ENCODE measurements at places on chromosomes 6 and 20.

DNA sequence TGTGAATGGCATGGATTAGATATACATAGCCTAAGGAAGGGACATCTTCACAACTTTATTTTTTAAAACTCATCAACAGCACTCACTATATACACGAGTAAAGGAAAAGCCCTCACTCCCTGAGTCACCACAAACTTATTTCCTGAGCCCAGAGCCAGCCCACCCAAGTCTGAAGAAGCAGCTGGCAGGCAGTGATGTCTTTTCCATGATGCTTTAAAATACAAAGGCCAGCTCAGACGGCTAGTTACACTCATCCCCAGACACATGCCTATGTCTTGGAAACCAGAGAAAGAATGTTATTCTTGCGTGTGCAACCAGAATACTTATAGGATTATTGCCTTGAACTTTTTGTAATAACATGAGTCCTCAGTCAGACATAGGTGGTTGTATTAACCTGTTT lies 114.4 kb downstream of the ADGRG6 start:
- DNase-seq: no peak

DNA sequence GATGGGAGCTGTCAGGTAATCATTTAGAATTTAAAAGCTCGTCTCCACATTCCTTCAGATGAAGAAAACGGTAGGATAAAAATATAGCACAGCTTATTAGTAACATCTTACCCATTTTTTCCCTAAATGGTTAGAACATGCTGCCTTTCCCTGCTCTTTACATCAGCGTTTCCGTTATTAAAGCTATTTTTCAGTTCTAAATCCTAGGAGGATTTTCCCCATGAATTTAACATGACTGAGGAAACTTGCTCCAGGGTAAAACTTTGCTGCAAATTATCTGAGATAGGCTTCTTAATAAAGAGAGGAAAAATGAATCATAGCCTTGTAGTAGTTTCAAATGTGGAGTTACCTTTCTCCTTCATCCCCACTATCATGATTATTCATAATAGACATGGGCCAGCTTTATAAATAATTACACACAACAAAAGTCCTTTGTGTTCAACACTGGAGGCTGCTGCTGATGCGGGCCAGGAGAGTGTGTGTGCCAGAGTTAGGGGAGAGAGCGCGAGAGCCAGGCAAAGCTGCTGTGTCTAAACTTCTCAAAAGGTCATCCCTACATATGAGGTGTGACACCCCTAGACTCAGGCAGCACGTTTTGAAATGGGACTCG lies 24.4 kb downstream of the MYLIP start:
- no peak for DNase-seq

DNA sequence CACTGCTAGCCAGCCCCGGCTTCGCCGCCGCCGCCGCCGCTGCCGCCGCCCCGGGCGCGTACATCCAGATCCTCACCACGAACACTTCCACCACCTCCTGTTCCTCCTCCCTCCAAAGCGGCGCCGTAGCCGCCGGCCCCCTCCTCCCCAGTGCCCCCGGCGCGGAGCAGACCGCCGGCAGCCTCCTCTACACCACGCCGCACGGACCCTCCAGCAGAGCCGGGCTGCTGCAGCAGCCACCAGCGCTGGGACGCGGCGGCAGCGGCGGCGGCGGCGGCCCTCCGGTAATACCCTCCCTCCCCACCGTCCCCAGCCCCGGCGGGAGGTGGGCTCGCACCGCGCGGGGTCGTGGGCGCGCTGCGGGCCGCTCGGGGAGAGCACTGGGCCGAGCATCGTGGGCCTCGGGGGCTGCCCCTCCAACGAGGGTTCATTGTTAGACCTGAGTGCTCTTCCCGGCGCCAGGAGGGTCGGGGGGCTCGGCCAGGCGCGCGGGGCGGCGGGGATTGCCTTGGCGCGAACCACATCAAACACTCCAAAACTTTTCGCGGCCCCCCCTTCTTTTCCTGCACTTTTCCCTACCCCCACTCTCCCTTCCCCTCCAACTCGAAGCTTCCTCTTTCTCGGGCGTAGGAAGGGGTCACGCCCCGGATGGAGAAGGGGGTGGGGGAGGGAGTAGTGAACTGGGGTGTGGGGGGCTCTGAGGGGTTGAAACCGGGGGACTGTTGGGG lies 827 bp downstream of the E2F3 start:
- no peak for DNase-seq

DNA sequence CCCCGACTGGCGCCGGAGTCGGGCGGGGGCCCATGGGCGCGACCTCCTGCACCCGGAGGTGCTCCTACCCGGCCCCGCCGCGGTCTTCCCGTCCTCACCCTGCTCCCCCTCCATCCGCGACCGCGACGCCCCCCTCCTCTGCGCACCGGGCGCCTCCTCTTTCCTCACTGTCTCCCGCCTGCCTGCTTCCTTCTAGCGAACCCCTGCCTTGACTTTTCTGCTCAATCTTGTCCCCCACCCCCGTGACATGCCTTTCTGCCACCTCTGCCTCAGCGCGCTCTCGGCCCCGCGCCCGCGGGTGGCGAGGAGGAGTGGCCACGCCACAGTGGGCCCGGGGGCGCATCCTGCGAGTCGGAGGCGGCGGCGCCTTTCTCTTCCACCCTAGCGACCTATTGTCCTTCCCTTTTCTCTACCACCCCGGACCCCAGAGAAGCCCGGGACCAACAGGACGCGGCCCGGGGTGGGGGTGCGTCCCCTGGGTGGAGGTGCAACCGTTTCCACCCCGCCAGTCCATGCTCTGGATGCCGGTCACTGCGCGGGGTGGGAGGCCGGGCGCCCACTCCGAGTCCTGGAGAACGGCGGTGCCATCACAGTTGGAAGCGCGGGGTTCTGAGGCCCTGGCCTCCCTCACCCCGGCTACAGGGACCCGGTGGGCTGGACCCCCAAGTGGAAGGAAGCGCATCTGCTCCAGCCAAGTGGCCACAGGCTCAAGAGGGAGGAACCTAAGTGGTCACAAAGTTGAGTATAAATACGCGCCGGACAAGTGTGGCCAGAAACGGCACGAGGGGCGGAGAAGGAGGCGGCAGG lies 2.0 kb downstream of the PDE10A start:
- DNase-seq: no peak

DNA sequence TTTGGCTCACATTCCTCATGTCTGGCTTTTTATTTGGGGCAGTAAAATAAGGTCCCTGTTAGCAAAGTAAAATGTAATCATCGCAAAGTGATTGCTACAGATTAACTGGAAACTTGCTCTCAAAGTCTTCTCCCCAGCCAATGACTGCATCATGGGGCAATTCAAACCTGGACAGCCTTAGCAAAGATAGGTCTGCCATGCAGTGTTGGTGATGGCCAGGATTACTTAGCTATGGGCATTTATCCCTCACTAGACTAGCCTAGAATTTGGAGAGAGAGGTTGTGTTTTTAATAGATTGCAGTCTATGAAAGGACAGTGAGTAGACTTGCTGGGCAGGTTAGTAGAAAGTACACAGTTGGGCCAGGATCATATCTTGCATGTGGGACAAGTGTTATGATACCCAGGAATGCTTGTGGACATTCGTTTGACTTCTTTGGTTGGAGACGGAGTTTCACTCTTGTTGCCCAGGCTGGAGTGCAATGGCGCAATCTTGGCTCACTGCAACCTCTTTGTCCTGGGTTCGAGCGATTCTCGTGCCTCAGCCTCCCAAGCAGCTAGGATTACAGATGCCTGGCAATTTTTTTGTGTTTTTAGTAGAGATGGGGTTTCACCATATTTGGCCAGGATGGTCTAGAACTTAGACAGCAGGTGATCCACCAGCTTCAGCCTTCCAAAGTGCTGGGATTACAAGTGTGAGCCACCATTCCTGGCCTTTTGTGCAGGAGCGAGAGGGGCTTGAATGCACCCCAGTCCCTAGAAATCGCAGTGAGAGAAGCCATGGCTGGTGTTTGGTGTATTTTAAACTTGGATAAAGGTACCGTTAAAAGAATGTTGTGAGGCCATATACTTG lies 3.4 kb downstream of the RPS12 start:
- DNase-seq: no peak

DNA sequence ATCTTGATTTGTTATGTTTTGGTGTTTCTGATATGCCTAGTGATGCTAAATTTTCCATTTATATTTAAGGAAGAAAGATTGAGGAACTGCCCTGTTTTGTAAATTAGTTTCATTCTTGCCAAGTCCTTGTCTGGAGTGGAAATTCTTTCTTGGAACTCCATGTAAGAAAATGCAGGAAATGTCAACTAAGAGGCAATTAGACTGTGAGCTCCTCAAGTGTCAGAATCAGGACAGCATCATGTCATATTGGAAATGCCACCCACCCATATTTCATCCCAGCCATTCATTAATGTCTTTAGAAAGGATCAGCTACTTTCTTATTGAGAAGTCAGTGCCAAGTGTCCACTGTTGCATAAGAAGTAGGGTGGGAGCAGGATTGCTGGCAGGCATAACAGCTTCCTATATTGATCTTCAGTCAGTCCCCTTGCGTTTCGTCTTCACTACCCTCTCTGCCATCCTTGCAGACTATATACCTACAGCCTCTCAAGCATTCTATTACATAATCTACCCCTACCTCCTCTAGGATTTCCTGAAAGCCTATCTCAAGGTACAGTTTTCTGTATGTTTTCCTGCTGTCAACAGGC lies 42.4 kb downstream of the HAO1 start:
- no peak for DNase-seq

DNA sequence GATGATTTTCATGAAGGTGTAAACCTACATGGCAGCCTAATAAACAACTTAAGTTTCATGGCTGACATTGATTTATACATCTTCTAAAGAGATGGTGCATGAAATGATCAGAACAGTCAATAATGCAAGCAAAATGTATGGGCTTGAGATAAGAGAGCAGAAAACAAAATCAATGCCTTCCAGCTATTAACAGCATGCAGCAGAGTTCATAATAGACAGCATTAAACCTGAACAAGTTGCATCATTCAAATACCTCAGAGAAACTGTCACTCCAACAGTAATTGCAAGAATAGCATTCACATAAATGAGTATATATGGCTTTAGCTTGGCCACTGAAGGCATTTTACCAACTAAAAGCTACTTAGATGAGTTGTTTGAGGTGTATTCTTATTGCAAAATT lies 319.6 kb upstream of the ARID1B start:
- no peak for DNase-seq

- no peak for DNase-seq
These were observed 73.0 kb downstream of the SLX4IP start for GRCh38 chr20:10508060-10508459.

DNA sequence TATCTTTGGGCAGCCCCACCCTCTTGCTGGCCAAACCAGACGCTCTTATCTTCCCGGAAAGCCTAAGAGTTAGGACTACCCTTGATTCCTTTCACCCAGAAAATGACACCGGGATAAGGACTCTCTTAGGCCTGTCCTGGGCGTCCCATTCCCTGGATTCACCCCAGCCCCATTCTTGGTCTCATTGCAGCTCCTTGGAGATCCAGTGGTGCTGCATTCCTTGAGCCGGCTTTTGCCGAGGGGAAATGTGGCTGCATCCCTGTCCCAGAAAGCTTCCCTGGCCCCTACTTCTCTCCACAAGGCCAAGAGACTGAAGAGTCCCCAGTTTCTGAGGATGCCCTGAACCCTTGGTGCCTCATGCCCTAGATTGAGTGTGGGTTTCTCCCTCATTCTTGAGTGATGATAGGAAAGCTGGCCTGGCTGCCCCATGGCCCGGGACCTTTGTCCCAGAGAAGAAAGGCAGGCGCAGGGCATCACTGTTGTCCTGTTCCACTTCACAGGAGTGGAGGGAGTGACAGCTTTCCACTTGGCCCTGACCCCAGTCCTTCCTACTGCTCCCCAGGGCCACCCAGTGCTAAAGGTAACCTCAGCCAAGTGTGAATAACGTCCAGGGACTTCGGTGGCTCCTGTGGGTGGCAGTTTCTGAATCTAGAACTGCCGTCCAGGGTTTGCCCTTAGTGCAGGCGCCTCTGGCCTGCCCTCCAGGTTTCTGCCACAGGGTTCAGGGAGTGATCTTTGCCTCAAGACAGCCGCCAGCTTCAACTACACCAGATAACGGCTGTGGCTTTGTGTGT lies 42.7 kb upstream of the MYL9 start:
- no peak for DNase-seq

DNA sequence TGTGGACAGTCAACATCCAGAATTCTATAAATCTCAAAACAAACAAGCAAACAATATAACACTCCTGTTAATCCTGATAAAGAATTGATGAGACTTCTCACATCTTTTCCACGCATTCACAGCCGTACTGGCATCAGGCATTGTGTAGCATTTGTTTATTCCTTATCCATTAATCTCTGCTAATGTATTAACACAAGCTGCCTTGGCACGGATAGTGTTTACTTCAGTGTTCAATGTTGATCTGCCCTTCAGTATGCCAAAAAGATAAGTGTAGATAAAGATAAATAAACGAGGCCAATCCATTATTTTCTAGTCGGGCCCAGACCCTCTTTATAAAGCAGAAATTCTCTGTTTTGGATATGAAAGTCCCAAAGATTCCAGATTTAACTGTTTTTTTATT lies 16.1 kb downstream of the UFL1 start:
- no peak for DNase-seq

DNA sequence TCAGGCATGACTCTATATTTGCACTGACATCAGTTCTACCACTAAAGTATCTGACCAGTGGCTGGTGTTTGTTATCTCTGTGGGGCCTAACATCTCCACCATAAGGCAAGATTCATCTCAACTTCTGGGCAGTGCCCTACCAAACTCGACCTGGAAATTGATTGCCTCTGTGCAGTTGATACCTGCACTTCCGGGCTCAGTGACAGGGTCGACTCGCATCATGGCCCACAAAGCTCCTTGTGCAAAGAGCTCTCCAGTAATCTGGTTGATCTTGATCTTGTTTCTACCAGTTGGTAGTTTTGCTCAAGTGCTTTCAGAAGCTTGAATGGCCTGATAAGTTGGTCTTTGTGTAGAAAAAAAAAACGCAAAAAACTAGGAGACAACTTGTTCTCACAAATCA lies 501.1 kb upstream of the JAG1 start:
- DNase-seq: no peak

DNA sequence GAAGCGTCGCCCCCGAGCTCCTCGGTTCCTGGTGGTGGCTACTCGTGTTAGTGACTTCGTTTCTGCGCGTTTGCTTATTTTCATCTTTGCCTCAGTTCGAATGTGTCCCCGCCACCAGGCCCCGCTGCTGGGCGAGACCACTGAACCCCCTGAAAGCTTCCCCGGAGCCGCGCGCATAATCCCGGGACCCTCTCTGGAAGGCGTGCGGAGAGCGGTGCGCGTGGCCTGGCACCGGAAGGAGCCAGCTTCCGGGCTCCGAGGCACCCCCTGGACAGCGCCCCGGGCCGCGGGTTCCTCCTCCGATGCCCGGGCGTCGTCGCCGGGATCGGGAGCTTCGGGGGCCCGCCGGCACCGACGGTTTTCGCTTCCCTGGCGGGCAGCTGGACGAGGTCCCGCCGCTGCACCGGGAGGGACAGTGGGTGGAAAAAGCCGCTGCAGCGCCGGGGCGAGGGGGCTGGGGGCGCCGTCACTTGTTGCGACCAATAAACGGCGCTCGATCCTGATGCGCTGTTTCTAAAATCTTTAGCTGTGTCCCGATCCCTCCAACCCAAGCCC lies 643 bp upstream of the SLC35D3 start:
- DNase-seq: no peak

DNA sequence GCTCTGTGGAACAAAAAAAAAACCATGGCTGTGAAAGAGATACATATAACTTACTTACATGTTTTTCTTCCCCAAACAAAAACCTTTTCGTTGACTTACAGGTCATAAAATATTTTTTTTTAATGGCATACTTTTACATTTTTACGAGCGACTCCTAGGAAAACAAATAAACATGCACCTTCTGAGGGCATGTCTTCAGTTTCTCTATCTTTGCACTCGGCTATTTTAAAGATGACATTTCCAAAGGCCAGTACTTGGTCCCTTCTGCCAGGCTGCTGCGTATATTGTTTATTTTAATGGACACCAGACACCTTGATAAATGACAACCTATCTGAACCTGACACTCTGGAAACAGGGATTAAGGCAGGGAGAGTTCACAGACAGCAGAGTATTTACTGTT lies 49.4 kb downstream of the PIGU start:
- DNase-seq: no peak
